Stimulated activated CD4-positive, alpha-beta T cell treated with anti-CD3 and anti-CD28 coated beads, TNF-alpha, amount 100 ng/mL, for 1 hour (primary cell): ENCODE measurements at places on chromosomes 11 and 22.

GRCh38 chr11:2885017-2885677, 428 bp downstream of the CDKN1C start:
- DNase-seq = no peak

GRCh38 chr22:44260216-44261035, 52.3 kb downstream of the SHISAL1 start:
- DNase-seq = no peak

- DNase-seq = no peak
Measured at GRCh38 chr11:113781682-113782081, 2.1 kb downstream of the CLDN25 start.

DNA sequence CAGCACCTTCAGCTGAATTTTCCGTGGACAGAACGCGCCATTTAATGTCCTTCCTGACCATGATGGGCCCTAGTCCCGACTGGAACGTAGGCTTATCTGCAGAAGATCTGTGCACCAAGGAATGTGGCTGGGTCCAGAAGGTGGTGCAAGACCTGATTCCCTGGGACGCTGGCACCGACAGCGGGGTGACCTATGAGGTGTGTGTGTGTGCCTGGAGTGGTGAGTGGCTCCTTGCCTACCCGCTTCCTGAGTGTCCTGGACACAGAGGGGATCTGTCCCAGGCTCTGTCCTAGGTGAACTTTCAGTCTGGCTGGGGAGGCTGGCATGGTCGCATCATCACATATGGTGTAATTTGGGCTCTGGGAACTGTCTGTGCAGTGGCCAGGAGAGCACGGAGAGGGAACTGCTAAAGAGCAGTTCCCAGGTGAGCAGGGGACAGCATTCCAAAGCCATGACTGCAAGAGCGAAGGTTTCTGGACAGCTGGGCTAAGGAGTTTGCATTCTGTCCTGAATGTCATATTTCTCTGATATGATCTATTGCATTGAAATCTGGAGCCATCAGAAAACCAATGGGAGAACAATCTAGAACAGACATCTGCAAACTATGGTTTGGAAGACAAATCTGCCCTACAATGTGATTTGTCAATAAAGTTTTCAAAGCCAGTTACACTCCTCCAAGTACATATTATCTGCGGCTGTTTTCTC, 104.3 kb downstream of the RRAS2 start:
- no peak for DNase-seq

DNA sequence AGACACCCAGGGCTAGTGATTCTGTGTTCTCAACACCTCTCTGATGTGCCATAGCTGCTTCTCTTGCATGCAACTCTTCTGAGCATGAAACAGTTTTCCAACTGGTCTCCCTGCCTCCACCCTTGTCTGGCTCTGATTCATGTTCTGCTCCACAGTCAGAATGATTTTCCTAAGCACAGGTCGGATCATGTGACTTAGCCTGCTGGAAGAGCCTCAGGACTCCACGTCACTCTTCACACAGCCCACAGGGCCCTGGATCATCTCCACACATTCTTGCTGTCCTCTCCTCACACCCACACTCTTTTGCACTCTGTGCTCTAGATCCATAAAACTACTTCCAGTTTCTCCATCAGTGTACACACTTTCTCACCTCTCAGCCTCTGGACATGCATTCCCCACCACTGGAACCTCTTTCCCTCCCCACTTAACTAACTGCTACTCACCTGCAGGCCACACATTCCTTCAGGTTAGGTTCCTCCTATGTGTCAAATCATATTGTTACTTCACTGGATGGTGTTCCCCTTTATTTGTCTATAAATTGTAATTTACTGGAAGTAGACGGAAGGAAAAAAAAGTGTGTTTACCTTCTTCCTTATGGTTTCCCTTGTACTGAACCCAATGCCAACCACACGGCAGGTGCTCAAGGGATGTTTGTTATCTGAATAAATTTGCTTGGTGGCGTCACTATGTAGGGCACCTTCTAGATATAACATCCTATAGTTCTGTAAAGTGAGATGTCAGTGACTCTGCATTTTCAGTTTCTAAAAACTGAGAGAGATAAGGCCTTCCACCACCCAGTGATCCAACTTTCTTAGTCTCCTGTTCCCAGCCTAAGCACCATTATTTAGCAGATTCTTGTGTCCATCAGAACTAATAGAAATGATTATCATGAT, 133.7 kb downstream of the ETS1 start:
- no peak for DNase-seq

DNA sequence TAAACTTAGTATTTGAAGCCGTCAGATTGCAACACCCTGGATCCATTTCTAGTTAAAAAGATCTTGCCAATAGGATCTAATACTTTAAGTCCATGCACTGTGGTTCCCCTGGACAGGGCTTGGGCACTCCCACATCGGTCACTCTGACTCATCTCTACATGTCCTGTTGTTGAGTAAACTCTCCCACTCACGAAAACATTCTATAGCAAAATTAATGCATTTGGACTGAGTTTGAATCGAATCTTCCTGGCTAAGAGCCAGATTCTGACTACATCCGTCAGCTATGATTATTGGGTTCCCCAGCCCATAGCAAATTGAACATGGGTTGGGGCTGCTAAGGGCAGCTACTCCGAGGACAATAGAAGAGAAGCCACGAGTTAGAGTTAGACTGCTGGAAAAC, 182.1 kb upstream of the SORL1-AS1 start:
- no peak for DNase-seq

DNA sequence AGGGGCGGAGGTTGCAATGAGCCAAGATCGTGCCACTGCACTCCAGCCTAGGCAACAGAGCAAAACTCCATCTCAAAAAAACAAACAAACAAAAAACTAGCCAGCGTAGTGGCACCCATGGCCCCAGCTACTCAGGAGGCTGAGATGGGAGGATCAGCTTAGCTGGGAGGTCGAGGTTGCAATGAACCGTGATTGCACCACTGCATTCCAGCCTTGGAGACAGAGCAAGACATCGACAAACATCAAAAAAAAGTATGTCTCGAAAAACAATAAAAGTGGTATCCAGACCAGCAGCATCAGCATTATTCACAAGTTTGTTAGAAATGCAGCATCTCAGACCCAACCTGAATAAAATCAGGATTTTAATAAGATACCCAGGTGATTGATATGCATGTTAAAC, 6.2 kb upstream of the MAPK1 start:
- no peak for DNase-seq

- DNase-seq = no peak
Measured at GRCh38 chr11:18088966-18089365, 16.9 kb downstream of the SAAL1 start.

DNA sequence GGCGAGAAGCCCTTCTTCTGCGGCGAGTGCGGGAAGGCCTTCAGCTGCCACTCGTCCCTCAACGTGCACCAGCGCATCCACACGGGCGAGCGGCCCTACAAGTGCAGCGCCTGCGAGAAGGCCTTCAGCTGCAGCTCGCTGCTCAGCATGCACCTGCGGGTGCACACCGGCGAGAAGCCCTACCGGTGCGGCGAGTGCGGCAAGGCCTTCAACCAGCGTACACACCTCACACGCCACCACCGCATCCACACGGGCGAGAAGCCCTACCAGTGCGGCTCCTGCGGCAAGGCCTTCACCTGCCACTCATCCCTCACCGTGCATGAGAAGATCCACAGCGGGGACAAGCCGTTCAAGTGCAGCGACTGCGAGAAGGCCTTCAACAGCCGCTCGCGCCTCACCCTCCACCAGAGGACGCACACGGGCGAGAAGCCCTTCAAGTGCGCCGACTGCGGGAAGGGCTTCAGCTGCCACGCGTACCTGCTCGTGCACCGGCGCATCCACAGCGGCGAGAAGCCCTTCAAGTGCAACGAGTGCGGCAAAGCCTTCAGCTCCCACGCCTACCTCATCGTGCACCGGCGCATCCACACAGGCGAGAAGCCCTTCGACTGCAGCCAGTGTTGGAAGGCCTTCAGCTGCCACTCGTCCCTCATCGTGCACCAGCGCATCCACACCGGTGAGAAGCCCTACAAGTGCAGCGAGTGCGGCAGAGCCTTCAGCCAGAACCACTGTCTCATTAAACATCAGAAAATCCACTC, 12.2 kb downstream of the ZNF74 start:
- no peak for DNase-seq

GRCh38 chr22:26210334-26210733, 41.1 kb downstream of the SEZ6L start:
- no peak for DNase-seq

- DNase-seq = no peak
Measured at GRCh38 chr11:26860091-26860780, 133.7 kb upstream of the FIBIN start.

- DNase-seq = no peak
Measured at GRCh38 chr11:40819230-40819629, 640.2 kb downstream of the LRRC4C start.

- no peak for DNase-seq
Measured at GRCh38 chr11:31442086-31442485, 67.3 kb downstream of the IMMP1L start.

GRCh38 chr22:30857791-30858190, 110.8 kb downstream of the MORC2 start:
- no peak for DNase-seq

DNA sequence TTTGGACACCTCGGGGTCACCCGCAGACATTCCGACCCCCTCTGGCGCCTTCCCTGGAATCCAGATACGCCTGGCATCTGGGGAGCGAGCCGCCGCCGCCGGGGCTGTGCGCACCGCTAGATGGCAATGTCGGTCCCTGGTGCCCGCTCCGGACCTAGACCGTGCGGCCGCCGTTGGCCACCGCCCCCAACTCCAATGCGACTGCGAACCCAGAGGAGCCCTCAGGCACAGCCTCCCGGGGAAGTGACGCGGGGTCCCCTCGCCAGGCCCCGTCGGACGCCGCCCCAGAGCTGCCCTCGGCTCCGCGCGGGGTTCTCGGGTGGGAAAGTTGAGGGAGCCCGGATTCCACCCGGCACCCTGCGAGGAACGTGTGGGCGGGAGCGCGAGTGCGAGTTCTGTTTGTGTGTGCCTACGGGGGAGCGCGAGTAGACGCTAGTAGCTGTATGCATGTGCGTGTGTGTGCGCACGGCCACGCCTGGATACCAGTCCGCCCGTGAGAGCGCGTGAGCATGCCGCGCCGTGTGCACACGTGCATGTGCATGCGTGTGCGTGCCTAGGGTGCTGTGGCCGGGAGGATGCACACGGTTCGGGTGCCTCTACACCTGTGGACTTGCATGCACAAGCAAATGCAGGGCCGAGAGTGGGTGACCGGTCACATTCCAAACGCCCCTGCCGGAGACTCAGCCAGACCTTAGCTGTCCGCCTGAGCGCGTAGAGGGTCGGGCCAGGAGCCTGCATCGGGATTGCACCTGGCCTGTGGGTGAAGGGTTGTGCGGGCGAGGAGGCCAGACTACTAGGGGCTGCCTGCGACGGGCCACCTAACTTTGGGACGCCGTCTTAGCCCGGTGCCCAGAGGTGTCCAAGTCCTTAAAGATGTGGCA, 1.9 kb downstream of the CHRM4 start:
- DNase-seq = peak; percentile 37

- no peak for DNase-seq
Measured at GRCh38 chr11:68641880-68642279, 42.5 kb upstream of the GAL start.

DNA sequence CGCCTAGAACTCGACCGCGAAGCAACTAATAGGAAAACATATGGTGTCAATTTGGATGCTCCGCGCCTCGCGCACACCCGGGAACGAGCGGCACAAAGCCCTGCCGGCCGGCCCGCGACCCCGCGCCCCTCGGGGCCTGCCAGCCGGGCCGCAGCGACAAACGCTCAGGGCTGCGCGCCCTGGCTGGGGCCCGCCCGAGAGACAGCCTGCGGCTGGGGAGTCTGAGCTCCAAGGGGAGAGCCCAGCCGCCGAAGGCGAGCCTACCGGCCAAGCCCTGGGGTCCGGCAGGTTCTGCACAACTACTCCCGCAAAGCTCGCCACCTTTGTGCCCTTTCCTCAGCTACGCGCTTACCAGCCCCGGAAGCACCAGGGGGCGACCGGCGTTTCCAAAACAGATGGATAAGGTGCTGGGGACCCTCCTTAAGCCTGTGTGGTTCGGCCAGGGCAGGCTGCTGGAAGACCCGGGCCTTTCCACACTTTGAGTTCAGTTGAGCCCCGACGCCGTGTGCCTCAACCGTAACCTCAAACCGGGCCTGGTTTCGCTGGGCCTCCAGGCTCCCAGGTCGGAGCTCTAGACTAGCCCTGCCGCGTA, 6.0 kb downstream of the PAX6 start:
- no peak for DNase-seq

- DNase-seq = no peak
Measured at GRCh38 chr11:121291319-121291718, 1.3 kb upstream of the SC5D start.

- no peak for DNase-seq
Measured at GRCh38 chr11:15163136-15163535, 48.4 kb downstream of the INSC start.

GRCh38 chr11:100682247-100682969, 4.7 kb upstream of the ARHGAP42 start:
- DNase-seq = no peak

GRCh38 chr11:129417458-129417857, 41.8 kb downstream of the BARX2 start:
- DNase-seq = no peak

DNA sequence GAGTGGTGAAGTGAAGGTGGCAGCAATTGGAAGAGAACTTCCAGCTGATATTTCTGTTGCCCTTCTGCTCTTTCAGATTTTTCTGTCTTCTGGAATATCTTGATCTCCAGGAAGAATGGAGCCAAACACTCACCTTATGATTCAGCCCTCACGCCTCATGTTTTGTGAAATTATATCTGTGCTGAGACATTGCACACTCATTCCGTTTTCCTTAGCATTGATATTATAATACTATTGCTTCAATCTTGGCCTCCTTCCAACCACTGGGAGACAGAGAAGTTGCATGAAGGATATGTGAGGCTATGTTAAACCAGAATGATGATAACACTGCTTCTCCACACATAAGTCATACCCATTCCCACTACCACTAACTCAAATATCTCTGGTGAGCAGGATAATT, 177.9 kb downstream of the ETS1 start:
- no peak for DNase-seq

GRCh38 chr22:22431271-22432220, 77.0 kb downstream of the ZNF280B start:
- peak; percentile 2 for DNase-seq
